ENCODE measurements at places on chromosomes 3 and 15.

DNA sequence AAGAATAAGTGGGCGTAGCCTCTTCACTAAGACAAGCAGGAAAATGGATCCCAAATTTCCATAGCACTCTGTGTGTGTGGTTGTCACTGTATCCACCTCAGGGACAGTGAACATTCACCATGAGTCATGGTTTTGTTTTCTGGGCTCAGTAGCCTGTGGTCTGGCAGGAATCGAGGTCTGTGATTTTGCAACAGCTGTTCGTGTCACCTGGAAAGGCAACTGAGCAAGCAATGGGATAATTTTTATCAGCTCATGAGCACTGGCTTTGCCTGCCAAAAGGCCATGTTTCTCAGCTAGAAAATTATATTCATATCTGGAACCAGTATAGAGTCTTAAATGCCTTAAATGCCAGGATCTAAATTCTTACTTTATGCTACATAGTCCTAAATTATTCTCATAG, 60.9 kb downstream of the STRIT1 start:
- no peak for DNase-seq

DNA sequence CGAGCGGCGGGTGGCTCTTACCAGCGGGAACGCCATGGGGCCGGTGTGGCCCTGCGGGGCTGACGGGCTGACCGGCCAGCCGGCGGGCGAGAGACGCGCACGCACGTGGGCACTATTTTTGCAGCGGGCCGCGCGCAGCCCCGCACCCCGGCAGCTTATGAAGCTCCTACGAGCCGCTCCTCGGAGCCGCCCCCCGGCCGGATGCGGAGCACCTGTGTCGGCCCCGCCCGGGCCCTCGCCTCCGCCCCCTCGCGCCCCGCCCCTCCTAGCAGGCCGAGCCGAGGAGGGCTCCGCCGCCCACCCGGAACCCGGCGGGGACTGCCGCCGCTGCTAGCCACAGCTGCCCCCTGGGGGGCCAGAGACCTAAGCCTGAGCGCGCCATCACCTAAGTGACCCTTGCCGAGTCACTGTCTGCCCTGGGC, 683 bp upstream of the CPEB1 start:
- peak; percentile 66 for DNase-seq

DNA sequence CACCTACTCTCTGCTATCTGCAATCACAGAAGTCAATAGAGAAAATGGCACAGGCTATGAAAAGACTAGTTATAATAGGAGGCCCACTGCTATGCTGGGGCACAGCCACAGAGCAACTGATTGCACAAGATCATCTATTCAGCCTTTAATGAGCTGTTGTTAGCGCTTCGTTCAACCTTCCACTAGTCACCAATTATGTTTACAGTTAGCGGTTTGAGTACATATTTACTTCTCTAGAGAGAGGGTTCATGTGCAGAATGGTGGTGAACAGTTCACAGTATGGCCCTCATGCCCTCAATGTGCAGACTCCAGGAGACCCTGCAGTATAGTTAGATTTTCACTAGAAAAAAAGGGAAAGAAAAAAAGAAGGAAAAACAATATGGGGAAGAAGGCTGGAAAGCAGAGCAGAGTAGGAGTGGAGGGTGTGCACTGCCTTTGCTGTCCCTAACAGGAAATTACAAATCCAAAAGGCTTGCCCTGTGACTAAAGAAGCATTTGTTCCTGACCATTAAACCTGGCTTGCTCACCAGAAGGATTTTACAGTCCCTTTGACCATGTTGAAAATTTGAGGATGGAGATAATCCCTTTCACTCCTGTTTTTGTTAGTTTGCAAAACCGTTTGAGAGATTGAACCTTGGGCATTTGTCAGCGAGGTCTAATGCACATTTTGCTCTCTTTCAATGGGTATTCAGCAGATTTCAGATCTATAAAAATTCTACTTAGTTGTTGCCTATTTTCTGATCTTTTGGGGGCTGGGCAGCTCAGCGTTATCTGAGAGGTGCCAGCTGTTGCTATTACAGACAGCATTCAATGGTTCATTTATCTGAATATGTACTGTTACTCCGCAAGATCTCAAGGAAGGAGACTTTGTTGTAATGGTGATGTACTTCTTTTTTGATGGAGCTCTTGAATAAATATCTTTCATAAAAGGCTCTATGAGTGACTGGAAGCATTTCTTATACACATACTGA, 296.1 kb downstream of the LSAMP start:
- no peak for DNase-seq

DNA sequence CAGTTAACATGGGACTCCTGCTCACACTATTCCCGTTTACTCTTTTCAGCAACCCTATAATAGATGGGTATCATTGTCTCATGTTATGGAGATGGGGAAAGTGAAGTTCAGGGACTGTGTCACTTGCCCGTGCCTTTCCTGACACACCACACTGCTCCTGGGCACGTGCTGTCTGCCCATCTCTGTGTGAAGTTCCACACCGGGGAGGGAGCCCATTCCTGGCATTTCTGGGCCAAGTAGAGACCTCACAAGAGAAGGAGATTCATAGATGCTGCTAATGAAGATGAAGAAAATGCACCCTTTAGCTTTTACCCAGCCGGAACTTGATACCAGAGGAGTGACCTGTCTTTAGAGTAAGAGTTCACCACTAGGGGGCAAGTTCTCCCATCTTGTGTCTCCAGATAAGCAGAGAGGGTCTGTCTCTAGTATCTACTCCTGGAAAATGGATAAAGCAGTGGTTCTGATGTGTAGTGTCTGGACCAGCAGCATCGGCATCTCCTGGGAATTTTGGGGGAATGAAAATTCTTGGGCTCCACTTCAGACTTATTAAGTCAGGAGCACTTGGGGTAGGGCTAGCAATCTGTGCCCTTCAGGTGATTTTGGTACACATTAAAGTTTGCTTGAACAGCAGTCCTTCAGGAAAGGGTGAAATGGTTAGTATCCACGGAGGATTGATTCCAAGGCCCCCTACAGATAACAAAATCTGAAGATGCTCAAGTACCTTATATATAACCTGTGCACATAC, 2.0 kb upstream of the TOPBP1 start:
- DNase-seq = peak; percentile 80

- DNase-seq = no peak
Observed at GRCh38 chr3:94373456-94373855, 310.6 kb downstream of the NSUN3 start.

DNA sequence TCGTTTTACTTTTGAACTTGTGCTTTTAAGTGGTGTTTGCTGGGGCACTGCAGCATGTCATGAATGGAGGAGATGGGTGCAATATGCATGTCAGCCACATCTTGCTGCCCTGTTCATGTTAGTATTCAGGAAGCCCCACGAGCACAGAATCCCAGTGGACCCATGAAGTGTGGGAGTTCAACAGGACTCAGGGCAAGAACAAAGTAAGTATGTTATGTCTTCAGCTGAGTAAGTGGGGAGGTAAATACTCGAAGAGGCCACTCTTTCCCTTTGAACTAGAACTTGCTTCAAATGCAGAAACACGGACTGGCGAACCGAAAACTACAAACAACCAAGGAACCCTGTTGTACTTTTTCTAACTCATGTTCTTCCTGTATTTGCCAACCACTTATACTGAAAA, 23.4 kb downstream of the SOX14 start:
- no peak for DNase-seq

DNA sequence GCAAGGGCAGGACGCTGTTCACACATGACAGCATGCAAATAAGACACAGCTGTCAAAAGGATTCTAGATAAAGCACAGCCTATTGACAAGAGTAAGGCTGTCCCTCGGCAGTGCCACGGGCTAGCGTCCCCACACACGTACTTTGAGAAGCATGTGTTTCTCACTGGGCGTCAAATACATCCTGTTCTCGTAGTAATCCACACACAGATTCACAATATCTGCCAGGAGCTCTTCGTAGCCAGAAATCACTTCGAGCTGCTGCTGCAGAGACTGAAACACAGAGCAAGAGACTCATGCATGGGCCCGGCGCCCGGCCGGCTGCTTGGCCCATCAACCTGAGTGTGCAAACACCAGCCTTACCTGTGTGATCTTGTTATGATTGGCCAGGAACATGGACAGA, 41.1 kb downstream of the CYFIP1 start:
- no peak for DNase-seq

GRCh38 chr3:169581633-169582032, 81.9 kb downstream of the MECOM start:
- no peak for DNase-seq

DNA sequence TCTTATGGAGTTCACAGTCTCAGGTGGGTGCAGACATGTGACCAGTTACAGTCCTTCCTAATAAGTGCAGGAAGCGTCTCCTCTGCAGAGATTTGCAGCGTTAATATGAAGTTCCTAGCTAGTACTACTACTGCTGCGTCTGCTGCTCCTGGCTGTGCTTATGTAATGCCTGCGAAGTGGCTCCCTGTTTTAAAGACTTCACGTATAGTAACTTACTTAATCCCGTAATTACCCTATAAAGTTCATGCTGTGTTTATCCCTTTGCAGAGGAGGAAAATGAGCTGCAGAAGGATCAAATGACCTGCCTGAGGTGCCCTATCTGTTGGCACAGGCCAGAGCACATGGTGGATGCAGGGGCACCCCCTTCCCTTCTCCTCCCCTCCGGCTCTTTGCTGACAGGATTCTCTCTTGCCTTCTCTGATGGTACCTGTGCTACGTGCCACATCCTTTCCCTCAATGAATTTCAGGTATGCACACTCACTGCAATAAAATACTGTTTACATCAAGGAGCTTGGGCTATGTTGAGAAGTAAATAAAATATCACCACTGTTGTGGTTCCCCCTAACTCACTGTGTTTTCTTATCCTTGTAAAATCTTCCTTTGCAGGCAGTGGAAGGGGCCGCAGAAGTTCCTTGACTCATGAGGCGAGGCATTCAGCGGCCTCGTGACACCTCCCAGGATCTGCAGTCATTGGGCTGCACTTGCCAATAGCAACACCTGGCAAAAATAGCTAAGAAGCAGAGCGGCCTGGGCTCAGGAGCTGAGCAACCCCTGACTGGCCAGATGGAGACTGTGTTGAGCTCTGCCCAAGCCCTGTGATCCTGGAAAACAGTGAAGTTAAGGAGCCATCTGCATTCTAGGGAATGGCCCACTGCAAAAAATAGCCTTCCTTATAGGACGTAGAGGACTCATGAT, 188.9 kb upstream of the ATP10A start:
- no peak for DNase-seq

DNA sequence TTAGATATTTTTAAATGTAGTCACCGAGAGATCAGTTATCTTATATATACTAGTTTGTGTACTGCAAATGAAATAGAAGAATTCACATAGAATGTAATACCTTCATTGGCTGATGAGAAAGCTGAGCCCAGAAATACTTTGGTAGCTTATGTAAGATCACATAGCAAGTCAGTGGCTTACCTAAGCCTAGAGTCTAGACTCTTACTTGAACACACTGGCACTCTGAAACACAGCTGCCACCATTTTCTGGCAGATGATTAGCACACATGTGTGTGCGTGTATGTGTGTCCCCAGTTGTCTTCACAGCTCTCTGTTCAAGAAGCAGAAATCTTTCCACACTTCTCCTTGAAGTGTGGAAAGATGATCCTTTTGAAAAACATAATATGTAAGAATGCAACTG, 124.3 kb downstream of the NEO1 start:
- no peak for DNase-seq

DNA sequence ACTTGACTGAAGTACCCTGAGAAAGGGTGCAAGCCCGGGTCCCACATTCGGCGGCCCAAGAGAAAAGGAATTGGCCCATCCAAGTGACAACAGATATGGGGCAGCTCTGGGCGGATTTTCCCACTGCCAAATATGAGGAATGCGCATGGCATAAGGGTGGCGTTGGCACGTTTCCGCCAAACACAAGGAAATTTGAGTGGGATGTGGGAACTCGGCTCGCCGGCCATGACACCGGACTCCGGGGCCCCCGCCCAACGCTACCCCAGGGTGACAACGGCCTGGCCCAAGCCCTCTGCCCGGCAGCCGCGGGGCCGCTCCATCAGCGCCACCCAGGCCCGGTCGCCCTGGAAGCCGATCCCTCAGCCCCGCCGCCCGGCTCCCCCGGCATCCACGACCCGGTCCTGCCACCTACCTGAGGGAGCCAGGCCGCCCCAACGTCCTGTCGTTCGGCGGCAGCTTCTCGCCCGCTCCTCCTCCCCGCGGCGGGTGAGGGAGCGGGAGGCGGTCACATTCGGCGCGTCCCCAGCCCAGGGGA, 449 bp downstream of the RAF1 start:
- no peak for DNase-seq

GRCh38 chr15:62306851-62307504, 141.9 kb upstream of the C2CD4B start:
- DNase-seq = peak; percentile 53

- DNase-seq = no peak
Observed at GRCh38 chr15:57923750-57924149, 141.8 kb downstream of the ALDH1A2 start.

- no peak for DNase-seq
Observed at GRCh38 chr3:185175370-185175987, 22.6 kb upstream of the C3orf70 start.

- no peak for DNase-seq
Observed at GRCh38 chr3:177694316-177694715, 497.0 kb upstream of the TBL1XR1 start.

GRCh38 chr15:61025781-61026180, 203.3 kb downstream of the RORA start:
- DNase-seq = no peak

- no peak for DNase-seq
Observed at GRCh38 chr3:180421221-180421620, 180.7 kb upstream of the TTC14 start.

- DNase-seq = no peak
Observed at GRCh38 chr3:152050903-152051302, 177.5 kb downstream of the SUCNR1 start.

- no peak for DNase-seq
Observed at GRCh38 chr15:71384501-71384900, 269.2 kb downstream of the THSD4 start.

- no peak for DNase-seq
Observed at GRCh38 chr15:84928843-84929168, 44.3 kb downstream of the SLC28A1 start.

DNA sequence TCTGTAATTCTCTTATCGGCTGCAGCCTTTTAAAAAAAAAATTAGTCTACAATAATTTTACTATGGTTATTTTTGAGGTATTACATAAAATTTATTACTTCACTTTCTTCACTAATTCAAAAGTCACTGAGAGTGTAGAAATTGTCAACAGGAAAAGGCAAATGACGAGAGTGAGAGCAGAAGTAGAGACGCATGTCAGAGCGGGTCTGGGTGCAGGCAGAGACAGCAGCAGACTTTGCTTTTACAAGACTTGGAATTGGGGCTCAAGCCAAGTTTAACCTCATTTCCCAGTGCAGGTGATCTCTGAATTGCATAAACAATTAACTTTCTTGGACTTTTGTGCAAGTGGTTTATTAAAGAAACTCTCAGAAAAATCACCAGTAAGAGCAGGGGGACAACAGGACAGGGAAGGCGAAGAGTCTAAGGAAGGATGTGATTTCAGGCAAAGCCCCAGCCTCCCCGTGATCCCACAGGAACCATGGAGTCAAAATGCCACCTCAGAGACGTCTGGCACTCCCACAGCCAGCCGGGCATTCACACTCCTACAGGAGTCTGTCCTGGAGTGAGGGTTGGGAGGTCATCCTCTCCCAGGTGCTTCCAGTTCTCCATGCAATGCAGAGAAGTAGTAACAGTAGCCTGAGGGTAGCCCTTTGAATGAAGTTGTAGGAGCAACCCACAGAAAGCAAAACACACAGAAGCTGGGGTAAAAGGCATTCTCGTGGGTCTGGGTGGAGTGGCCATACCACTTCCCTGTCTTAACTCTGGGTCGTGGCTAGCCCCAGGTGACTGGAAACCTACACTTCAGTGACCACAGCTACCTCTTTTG, 274.0 kb upstream of the TGFBR2 start:
- DNase-seq = no peak

- DNase-seq = no peak
Observed at GRCh38 chr15:93168910-93169309, 79.9 kb upstream of the RGMA start.

Measured in Jurkat, Clone E6-1 (cell line).